ENCODE measurements at places on chromosomes 7 and 10.

- no peak for DNase-seq
These were observed 36.7 kb upstream of the SLIT1 start for GRCh38 chr10:97222326-97222961.

DNA sequence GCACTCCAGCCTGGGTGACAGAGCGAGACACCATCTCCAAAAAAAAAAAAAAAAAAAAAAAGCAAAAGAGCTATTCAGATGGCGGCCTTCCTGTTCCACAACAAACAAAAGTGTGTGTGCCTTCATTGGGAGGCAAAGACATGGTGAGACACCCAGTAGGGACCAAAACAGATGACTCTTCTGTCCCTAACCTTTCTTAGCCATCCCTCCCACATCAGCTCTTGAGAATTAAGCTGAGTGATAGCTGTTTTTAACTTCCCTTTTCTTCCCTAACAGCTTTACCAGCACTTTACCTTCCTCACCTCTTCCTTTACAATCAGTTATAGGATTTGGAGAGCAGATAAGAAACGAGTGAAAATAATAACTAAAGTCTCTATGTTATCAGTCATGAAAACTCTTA, 48.2 kb downstream of the ARMH3 start:
- no peak for DNase-seq

- no peak for DNase-seq
These were observed 109.2 kb downstream of the EPC1 start for GRCh38 chr10:32237644-32238345.

GRCh38 chr7:5441840-5442503, 18.3 kb upstream of the TNRC18 start:
- DNase-seq, result no peak

- DNase-seq, result no peak
These were observed 199.7 kb downstream of the BMPER start for GRCh38 chr7:34104992-34105391.

DNA sequence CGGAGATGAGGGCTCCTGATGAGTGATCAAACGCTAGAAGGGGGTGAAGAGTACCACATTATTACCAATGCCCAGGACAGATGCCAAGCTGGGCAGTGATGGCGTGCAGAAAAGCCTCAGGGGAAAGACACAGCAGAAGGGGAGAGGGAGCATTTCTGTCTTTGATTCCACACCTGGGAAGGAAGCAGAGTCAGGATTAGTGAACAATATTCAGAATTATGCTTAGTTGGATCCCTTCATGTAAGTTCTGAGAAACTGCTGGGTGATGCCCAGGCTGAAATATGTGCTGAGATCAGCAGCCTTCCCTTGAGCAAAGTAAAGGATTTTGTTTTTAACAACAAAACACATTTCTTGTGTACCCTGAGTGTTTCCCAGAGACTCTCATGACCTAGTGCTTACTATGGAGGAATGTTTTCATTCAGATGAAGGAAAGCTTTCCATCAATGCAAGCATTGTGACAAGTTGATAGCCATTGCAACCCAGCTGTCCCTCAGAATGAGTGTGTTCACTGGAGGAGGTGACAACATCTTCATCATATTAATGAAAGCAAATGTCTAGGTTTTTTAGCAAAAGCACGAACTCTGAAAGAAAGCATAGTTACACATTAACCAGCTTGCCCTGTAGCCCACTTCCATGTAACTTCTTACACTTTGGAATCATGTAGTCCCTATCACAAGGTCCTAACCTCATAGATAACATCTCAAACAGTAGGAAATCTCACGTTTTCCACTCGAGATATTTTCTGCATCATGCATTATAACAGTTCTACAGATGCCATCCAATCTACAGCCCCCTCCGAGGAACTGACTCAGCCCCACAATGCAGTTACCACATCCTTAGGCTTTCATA, 23.8 kb upstream of the AKR1C1 start:
- no peak for DNase-seq

- no peak for DNase-seq
These were observed 89.8 kb downstream of the SEMA3A start for GRCh38 chr7:84104826-84105225.

DNA sequence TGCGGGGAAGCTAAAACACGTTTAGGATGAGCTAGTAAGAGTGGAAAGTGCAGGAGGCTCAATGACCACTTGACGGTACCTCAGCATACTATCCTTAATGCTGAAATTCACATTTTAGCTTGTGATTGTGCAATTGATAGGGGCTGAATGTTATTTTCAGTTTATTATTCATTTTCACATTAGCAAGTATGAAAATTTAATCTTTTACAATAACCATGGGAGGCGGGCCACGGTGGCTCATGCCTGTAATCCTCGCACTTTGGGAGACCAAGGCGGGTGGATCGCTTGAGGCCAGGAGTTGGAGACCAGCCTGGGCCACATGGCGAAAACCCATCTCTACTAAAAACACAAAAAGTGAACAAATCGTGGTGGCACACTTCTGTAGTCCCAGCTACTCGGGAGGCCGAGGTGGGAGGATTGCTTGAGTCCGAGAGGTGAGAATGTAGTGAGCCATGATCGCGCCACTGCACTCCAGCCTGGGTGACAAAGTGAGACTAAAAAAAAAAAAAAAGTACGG, 22.0 kb upstream of the ANLN start:
- DNase-seq, result no peak

DNA sequence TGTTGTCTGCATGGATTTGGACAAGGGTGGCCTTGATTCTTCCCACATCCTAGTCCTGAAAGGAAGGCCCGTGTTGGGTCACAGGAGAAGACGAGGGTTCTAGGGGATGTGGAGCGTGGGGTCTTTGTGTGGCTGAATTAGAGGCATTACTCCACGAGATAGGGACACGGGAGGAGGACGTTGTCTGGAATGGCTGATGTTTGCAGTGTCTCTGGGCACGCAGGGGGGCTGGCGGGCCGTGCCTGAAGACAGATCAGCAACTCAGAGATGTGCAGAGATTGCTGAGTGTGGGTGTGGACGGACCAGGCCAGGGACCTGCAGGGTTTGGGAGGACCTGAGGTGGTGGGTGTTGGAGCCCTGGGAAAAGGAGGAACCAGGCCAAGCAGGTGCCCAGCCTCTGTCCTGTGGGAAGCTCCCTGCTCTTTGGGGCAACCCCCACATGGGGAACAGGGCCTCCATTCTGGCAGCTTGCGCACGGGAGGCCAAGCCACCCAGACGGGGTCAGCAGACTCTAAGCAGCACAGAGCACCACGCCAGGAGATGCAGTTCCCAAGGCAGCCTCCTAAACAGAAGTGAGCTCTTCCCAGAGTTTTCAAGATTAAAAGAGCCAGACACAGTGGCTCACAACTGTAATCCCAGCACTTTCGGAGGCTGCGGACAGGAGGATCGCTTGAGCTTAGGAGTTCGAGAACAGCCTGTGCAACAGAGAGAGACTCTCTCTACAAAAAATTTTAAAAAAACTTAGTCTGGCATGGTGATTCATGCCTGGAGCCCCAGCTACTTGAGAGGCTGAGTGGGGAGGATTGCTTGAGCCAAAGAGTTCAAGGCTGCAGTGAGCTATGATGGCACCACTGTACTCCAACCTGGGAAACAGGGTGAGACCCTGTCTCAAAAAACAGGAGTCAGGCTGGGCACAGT, 71.0 kb upstream of the GTF2I start:
- DNase-seq, result no peak

DNA sequence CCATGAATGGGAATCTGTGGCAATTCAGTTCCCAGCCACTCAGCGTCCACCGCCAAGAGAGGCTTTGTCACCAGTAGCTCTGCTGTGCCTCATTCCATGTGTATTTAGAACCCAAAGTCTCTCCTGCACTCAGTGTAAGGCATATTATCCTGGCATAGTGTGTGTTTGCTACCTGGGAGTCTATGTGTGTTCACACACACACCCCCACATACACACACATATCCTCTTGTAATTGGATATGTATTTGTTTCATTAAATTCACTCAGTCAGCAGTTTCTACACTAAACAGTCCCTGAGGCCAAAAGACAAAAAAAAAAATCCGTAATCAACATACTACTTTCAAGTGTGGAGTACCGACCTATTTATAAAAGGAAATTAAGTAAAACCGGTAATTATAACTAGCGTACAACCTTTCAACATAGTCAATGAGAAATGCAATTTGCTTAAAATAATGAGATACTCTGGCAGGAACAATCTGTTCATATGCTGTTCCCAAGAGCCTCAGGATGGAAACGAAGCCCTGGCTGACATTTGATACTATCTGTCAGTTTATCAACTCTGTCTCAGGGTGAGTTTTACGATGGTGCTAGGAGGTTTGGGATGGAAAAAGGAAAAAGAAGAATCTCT, 425.8 kb upstream of the CELF2 start:
- DNase-seq, result no peak

GRCh38 chr10:6409971-6410643, 170.0 kb downstream of the PRKCQ start:
- no peak for DNase-seq

- DNase-seq, result peak; percentile 50
These were observed 79.7 kb downstream of the DLG5 start for GRCh38 chr10:77846718-77847311.

DNA sequence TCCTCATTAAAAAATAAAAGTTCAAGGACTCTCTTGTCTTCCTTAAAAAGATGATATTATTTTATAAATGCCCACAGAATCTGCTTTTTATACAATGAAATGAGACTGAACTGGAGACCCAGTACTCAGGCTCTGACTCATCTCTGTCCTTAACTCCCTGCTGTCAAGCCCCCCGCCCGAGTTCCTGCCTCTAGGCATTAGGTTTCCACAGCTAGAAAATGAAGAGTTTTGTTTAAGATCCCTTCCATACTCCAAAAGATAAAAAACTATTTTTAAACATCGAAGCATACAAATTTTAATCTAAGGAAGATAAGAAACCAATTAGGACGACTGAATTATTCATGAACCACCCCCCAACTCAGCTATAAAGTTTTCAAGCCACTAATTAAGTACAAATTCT, 97.7 kb upstream of the FEZF1 start:
- no peak for DNase-seq
